ENCODE measurements at places on chromosomes 1 and 21. TPM values are rescaled to one million over a fixed set of nuclear protein-coding genes. Genes with fewer than 3 reads are reported as not detected.

The PCBP3 gene
- 3.3 TPM for total RNA-seq

The FAAH gene
- 29.4 TPM for total RNA-seq

DNA sequence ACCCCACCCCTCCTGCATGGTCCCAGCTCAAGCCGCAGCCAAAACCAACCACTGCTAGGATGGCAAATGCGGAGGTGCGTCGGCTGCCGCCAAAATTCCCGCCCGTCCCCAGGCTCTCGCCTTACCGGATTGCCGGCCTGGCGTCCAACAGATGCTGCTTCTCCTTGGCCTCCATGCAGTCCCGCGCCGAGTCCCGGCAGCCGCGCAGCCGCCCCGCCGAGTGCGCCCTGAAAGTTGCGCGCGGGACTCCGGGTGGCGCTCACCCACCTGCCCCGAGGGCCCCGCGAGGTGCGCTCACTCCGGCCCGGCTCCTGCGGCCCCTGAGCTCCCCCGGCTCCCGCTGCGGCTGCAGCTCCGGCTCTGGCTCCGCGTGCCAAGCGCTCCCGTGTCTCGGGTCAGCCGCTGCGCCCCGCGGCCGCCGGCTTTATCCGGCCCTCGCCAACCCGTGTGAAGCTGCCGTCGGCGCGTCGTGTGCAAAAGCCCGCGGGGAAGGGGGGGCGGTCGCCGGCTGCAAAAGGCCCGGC, at the start of gene SLC30A2:
Gene SLC30A2 (minus strand): TSS at position 397 of the 524 bp plus-strand sequence. CDS start 222 bp downstream, at position 175.
- H3K36me3 ChIP-seq, result no peaks in the 10 kb centered on the region
- no peak within 1 kb of the TSS for H3K4me3 ChIP-seq
- DNase-seq, result no peak
- H3K4me1 ChIP-seq, result no peaks in the 10 kb centered on the region
- peaks cover 33% of the 10 kb centered on the region for H3K27me3 ChIP-seq
- H3K27ac ChIP-seq, result no peak within 1 kb of the TSS

DNA sequence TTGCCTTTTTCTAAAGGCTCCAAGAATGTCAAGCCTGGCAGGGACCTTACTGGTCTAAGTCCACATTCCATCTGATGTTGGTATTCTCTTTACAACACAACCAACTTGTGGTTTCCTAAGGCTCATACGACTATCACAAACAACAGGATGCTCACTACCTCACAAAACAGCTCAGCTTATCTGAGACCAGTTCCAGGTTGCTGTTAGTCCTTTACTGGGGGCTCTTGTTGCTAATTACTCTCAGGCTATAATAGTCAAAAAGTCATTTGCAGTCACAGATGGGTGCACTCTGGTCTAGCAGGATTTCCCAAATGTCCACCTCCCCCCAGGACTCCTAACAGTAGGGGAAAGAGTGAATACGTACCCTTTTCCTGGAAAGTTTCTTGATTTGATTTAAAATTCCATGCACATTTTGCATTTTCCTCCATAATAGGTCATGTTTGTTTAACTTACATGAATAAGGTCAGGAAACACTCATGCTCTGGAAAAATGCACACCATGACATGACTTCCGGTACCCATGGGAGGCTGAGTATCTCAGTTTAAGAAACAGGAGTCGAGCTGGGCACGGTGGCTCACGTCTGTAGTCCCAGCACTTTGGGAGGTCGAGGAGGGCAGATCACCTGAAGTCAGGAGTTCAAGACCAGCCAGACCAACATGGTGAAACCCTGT, 16.0 kb downstream of the LCK start:
- H3K27ac ChIP-seq, result no peak overlapping the region
- H3K36me3 ChIP-seq, result no peaks in the 10 kb centered on the region
- no peaks in the 10 kb centered on the region for H3K4me1 ChIP-seq
- no peaks in the 10 kb centered on the region for H3K27me3 ChIP-seq
- no peak for DNase-seq
- H3K4me3 ChIP-seq, result no peak overlapping the region

Measured in adrenal gland (tissue), 19 donors.